Putamen (tissue), 1 donor: ENCODE measurements at places on chromosomes 7 and 10.

- DNase-seq = no peak
These were observed 24.5 kb upstream of the SVIL start for GRCh38 chr10:29658984-29659965.

GRCh38 chr7:49703337-49703736 is 70.1 kb upstream of the VWC2 start:
- no peak for DNase-seq

- no peak for DNase-seq
These were observed 113.1 kb downstream of the ARL4A start for GRCh38 chr7:12800486-12800885.

DNA sequence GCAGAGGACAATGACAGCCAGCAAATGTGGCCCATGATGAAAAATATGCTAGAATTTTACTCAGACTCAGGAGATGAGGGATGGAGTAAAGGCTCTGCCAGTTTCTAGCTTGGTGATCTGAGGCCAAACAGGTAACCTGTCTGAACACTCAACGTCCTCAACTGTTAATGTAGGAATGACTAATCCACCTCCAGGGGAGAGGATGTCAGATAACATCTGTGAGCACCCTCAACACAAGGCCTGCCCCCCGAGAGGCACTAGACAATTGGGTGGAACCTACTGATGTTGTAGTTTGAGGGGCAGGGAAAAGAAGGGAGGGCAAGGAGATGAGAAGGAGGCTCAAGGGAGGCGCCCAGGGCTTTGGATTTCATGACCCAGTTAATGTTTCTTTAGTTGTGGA is 445.1 kb downstream of the PLXNA4 start:
- no peak for DNase-seq

DNA sequence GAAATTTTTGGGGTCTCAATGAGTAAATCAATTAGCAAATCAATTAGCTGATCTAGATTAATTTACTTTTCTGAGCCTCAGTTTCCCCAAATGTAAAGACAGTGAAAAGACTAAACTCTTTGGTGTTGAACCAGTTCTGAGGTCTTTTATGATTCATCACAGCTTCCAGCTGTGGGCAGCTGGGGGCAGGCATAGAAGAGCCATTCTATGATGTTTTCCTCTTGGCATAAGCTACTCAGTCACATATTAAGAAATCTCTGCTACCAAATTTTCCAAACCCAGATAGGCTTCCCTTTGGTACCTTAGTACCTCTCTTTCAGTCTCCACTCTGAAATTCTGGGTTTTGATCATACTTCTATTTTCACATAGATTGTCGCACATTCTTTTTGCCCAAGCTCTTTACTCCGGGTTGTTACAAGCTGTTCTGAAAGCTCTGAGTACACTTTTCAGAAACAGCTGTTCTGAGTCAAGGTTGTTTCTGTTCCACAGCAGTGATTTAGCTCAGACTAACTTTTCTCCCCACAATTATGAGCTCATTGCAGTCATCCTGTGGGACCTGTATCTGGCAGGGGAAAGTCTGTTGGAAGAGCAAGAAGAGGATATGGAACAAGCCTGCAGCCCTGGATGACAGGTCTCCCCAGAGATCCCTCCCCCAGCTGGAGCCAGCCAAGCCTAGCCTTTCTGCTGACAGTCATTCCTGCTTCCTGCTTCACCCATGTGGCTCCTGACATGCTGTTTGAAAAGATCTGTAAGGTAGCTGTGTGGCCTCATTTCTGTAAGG is 599.6 kb upstream of the GHITM start:
- no peak for DNase-seq

DNA sequence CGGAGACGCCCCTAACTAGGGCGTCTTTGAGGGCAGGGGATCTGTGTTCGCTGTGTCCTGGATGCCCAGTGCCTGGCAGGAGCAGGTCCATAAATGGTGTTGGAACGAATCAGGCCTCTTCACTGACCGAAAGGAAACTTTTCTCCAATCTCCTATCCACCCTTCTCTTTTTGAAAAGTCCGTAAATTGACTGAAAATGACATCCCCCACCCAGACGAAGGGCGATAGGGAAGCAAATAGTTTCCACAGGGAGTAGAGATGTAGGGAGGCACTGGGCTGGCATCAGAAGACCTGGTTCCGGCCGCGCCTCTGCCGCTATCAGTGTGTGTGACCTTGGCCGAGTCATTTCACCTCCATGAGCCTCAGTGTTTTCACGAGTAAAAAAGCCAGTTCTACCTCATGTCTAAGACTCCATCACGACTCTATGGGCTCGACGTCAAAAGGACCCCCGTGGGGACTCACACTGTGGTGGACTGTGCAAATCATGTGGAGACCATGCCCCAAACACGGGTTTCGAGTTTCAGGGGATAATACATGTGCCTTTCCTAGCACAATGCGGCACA is 497 bp upstream of the RAB11FIP2 start:
- DNase-seq = no peak

GRCh38 chr7:24504040-24504439 is 69.2 kb upstream of the PALS2 start:
- DNase-seq = no peak

DNA sequence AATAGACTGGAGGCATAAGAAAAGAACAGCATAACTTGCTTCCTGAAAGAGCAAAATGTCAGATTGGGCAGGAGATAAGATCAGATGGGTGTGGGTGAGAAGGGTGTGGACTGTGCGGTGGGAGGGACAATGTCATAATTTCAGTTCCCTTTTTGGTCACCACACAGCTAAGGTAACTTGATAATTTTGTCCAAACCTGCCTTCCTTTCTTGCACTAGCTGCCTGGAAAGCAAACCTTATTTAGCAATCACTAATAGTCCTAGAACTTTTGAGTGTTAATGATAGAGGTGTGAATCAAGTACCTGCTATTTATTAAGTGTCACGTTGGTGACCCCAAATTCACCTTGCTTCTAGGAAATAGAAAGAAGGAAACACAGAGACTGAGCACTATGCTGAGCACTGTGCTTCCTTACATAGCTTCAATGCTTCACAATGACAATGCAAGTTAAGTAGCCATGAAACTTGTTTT is 72.4 kb upstream of the SP4 start:
- no peak for DNase-seq

DNA sequence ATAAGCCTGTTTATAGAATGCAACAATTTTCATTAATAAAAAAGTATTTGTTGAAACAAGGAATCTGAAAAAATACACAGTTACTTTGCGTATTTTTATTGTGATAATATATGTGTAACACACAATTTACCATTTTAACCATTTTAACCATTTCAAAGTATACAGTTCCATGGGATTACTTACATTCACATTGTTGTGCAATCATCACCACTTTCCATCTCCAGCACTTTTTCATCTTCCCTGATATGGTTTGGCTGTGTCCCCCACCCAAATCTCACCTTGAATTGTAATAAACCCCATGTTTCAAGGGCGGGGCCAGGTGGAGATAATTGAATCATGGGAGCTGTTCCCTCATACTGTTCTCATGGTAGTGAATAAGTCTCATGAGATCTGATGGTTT is 61.3 kb upstream of the GLCCI1 start:
- DNase-seq = no peak

DNA sequence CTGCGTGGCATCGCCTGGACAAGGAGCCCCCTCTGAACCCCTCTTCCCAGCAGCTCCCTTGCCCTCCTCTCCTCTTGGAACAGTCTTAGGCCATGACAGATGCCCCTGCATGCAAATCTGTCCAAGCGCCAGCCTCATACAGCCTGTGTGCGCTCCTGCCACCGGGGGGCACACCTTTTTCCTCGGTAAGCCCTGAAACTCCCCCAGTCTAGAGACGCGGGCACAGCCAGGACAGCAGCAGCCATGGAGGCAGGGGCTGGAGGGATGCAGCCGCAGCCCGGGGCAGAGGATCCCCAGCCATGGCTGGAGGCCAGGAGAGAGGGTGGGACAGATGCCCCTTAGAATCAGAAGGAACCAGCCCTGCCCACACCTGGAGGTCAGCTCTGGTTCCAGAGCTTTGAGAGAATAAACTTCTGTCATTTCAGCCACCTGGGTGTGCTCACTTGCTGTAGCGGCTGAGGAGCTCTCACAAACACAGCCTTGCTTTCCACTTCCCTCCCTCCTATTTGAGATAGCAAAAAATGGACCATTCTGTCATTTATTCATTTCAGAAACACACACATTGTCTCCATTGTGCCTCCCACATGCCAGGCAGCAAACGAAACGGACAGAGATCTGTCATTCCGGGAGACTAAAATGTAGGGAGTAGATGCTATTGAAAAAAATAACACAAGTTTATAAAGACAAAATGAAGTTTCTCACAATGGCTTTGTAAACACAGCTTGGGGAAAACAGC is 241.5 kb downstream of the WDR37 start:
- peak; percentile 35 for DNase-seq

GRCh38 chr10:75029420-75029819 is 82.0 kb upstream of the SAMD8 start:
- no peak for DNase-seq

- no peak for DNase-seq
These were observed 312 bp downstream of the PDCD11 start for GRCh38 chr10:103396789-103397087.

DNA sequence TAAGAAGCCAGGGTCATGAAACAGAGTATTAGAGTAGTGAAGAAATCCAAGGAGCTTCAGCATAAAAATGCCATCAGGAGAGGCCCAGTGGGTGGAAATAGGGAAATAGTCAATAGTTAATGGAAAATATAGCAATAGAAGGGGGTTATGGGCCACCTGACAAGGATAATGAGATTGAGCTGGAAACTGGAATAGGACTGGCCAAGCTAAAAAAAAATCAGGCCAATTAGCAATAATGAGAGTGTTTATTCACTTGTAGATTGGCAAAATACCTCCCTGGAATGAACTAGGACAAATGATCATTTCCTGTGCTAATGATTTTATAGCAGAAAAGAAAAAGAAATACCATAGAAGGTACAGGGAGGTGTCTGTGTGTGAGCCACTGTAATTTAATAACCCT is 97.9 kb downstream of the PLCE1 start:
- no peak for DNase-seq

DNA sequence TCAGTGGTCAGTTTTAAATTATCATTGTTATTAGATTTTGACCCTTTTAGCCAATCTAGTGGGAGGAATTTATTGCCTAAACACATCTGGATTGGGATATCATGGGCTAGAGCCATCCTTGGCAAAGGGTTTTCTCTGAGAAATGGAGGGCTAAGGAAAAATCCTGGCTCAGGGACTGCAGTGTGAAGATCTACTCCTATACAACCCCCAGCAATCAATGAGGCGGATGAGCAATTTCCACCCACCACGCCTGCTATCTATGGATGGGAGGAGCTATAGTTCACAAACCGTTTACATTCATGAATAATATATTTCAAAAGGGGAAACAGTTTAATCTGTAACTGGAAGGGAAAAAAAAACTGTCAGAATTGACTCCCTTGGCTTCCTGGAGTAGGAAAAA is 2.7 kb downstream of the CAV1 start:
- DNase-seq = no peak

- DNase-seq = no peak
These were observed 12.3 kb upstream of the CCDC172 start for GRCh38 chr10:116311706-116312490.

- no peak for DNase-seq
These were observed 250.9 kb downstream of the KIF20B start for GRCh38 chr10:89952325-89952724.

DNA sequence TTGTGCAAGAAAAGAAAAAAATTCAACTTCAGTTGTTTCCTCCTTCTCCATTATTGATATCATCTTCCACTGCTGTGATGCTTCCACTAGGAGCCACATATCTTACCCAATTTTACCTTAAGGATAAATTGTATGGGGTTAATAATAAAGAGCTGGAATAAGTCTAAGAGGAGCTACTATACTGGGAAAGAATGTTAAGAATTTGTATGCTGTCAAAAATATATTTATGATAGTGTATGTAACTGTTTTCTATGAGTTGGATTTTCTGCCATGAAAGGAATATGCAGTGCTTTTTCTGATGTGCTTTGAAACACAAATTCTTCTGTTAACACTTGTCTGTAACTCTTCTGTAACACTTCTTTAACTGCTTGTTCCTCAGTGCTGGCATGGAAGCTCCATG is 219.1 kb downstream of the VTI1A start:
- DNase-seq = no peak

DNA sequence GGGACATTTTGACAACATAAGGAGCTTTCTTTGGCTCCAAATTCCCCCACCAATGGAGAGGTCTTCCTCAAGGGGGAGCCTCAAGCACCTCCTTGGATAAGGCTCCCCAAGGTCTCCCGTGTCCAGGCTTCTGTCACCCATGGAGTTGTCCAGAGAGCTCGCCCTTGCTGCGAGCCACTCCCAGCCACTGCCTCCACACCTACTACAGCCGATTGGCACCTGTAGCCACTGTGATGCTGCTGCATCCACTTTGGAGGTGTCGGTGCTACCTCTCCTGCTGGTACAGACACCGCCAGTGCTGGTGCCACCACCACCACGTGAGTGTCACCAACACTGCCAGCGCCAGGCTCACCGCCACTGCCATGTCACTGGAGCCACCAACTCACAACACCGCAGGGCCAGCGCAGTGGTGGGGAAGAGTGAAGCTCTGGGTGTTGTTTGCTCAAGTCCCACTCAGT is 22.1 kb upstream of the ENO4 start:
- no peak for DNase-seq

- no peak for DNase-seq
These were observed 19.9 kb downstream of the CCDC3 start for GRCh38 chr10:12981570-12981969.

DNA sequence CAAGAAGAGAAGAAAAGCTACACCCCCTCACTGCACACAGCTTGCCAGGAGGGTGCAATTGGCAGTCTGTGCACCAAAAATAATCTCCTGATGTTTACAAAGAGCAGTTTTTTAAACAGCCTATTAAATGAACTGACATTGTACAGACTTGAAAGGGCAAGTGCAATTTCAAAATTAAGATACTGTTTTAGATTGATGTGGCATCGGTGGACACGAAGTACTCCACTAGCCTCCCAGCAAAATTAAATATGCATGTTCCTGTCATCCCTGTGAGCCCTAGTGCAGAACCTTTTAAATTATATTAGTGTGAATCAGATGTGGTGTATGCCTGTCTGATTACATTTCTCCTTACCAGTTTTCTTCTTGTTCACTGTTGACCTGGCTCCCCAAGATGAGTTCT is 87.9 kb downstream of the WIPF3 start:
- no peak for DNase-seq

DNA sequence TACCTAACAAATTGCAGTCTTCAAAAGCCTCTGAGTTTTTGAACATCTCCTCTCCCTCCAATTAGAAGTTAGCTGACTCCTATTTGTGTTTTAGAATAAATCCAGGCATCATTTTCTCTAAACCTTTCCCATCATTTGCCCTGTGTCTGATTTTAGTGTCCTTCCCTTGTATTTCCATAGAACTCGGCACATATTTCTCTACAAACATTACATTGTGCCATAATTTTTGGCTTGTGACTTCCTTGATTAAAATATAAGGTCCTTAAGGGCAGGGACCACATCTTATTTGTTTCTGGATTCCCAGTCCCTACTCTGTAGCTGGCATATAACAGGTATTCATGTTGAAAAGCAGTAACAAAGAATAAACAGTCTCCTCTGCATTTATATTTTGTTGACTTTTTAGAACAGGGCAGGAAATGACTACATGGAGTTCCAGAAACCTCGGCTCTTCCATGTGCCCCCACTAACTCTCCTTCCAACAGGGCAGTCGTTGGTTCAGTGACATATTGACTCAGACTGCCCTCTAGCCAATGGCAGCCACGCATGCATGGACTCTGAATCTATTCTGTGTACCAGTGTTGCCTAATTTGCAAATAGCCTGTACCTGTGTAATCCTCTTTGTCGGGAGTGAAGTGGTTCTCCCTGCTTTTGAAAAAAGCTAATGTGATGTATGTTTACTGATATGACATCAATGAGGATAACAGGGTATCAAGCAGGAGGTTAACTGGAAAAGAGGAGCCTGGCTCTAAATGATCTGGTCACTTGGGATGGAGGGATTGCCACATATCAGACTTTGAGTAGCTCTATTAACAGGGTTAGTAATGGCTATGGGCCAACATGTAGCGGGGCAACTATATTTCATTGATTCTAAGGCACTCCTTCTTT is 19.8 kb upstream of the CPN1 start:
- DNase-seq = no peak
